ENCODE measurements at places on chromosomes 4 and X. TPM values are rescaled to one million over a fixed set of nuclear protein-coding genes. Genes with fewer than 3 reads are reported as not detected.

Gene TCEAL8
- 145 TPM for total RNA-seq

Gene TLR8
- not detected for total RNA-seq

Gene COL25A1
- total RNA-seq, result 0.19 TPM

Gene PI4K2B
- total RNA-seq, result 27.3 TPM

Gene FAM133A
- total RNA-seq, result under 0.01 TPM

Gene MAGEA11
- not detected for total RNA-seq

Gene CXXC4
- under 0.01 TPM for total RNA-seq

Gene POU4F2
- not detected for total RNA-seq

Gene MAOA
- 11.0 TPM for total RNA-seq

Gene DCAF12L2
- total RNA-seq, result under 0.01 TPM

Gene SSX1
- not detected for total RNA-seq

Gene CETN2
- total RNA-seq, result 35.3 TPM

Gene TMPRSS11D
- not detected for total RNA-seq

Gene DCAF4L1
- 0.19 TPM for total RNA-seq

Gene IL3RA
- total RNA-seq, result 0.19 TPM

Gene POF1B
- under 0.01 TPM for total RNA-seq

Gene C4orf54
- not detected for total RNA-seq

Gene ASB11
- not detected for total RNA-seq

Gene PDGFRA
- total RNA-seq, result 295 TPM

Gene CPZ
- 1.5 TPM for total RNA-seq

Gene ATP1B4
- total RNA-seq, result not detected

Gene SERTM2
- total RNA-seq, result 0.19 TPM

Gene BBS12
- 7.6 TPM for total RNA-seq

All from regular cardiac myocyte (primary cell).